ENCODE measurements at places on chromosomes 13 and 19. TPM values are rescaled to one million over a fixed set of nuclear protein-coding genes. Genes with fewer than 3 reads are reported as not detected.
A peak's percentile ranks its signal among the peaks of the same experiment; 100 is the strongest.

The PSG2 gene
- total RNA-seq, result not detected

The LRG1 gene
- total RNA-seq, result not detected

GRCh38 chr13:112756967-112757758, 67.3 kb downstream of the ATP11A start:
- H3K36me3 ChIP-seq, result no peaks in the 10 kb centered on the region
- H3K27me3 ChIP-seq, result no peaks in the 10 kb centered on the region
- H3K4me1 ChIP-seq, result peaks cover 7% of the 10 kb centered on the region
- H3K27ac ChIP-seq, result no peak overlapping the region

The ZNF649 gene
- 11.0 TPM for total RNA-seq

DNA sequence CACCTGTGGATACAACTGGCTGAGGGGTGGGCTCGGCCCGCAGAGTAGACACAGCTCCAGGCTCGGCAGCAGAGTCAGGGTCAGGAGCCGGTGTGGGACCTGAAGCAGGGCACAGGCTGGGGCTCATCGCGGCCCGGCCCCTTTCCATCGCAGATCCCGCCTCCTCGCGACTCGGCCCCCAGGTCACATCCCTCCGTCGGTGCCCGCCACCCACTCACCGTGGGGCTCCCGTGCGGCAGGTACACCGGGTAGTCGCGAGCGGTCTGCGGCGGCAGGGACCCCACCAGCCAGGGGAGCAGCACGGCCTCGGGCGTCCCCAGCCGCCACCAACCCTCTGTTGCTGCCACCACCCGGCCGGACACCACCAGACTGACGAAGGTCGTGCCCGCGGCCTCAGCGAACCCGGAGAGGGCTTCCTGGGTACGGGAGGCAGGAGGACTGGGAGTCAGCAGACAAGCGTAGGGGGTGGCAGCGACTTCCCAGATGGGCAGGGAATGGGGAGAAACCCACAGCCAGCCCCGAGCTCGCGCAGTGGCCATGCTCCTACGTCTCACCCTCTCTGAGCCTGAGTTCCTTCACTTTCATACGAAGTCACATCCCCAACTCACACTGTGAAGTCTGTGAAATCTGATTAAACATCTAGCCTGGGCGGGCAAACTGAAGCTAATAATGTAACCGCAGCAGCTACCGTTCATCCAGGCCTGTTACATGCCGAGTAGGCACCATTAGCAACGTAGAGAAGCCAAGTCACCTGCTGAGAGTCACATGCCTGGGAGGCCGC, 3.7 kb downstream of the FUZ start:
- H3K27ac ChIP-seq, result peak overlapping the region; percentile 72
- H3K27me3 ChIP-seq, result no peaks in the 10 kb centered on the region
- peaks cover 13% of the 10 kb centered on the region for H3K36me3 ChIP-seq
- peaks cover 36% of the 10 kb centered on the region for H3K4me1 ChIP-seq
- peak overlapping the region; percentile 69 for H3K4me3 ChIP-seq

- no peaks in the 10 kb centered on the region for H3K27me3 ChIP-seq
- no peak overlapping the region for H3K27ac ChIP-seq
- H3K4me3 ChIP-seq, result no peak overlapping the region
- no peaks in the 10 kb centered on the region for H3K4me1 ChIP-seq
Observed at GRCh38 chr13:27339299-27339698, 68.7 kb downstream of the RASL11A start.

The GNG7 gene
- total RNA-seq, result 0.75 TPM

The KIRREL2 gene
- total RNA-seq, result 0.27 TPM

DNA sequence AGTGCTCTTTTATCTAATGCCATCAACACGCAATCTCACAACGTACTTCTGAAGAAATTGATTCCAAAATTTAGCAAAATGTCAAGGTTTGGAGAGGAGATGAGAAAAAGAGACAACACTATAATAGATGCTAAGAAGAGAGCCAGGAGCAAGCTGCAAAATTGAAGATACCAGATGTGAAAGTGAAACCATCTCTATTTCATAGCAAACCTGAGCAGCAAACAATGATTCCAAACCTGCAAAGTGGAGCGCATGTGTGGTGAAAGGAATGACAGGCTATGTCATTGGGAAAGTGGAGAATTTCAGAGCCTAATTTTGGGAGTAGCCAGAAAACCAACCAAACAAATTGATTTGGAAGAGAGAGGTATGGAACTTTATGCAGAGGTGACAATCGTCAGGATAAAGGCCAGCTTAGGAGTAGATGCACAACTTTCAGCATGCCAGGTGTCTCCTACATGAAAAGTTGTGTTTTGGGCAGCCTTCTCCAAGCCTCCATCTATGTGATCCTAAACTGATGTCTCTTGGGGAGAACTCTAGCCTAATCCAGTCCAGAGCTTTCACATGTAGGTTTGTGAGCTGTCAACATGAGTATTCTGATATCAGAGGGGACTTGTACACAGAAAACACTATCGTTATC, 158.4 kb upstream of the FNDC3A start:
- H3K27ac ChIP-seq, result no peak overlapping the region
- no peaks in the 10 kb centered on the region for H3K27me3 ChIP-seq
- H3K36me3 ChIP-seq, result no peaks in the 10 kb centered on the region

The CEACAM4 gene
- 1.1 TPM for total RNA-seq

The RASIP1 gene
- total RNA-seq, result not detected

All from natural killer cell (primary cell).